Stimulated activated CD4-positive, alpha-beta T cell treated with anti-CD3 and anti-CD28 coated beads, Interleukin-12 subunit alpha, Interleukin-12 subunit beta, amount 100 ng/mL, for 48 hours (primary cell): ENCODE measurements at places on chromosomes 16 and 17.
A peak's percentile ranks its signal among the peaks of the same experiment; 100 is the strongest.

GRCh38 chr16:12876778-12877177 is 24.6 kb upstream of the SHISA9 start:
- DNase-seq, result no peak

GRCh38 chr17:62966426-62967204 is 580 bp downstream of the TANC2 start:
- no peak for DNase-seq

GRCh38 chr16:12674071-12674470 is 129.6 kb downstream of the CPPED1 start:
- DNase-seq, result no peak

DNA sequence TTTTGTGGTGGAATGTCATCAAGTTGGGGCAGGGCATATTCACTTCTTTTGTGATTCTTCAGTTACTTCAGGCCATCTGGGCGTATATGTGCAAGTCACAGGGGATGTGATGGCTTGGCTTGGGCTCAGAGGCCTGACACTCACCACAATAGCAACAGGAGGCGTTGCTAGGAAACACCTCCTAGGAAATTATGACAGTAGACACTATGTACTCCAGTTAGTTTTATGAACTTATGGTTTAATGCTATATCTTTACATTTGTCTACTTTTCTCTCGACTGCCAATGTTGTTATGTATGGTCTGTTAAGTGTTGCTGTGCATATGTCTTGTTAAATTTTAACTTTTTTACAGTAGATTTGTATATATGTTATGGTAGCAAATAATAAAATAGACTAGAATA is 788.7 kb upstream of the GOT2 start:
- DNase-seq, result no peak

- no peak for DNase-seq
These were observed 60.6 kb downstream of the SCNN1B start for GRCh38 chr16:23362460-23363317.

- DNase-seq, result no peak
These were observed 20.2 kb downstream of the TSPOAP1 start for GRCh38 chr17:58308173-58308984.

- DNase-seq, result no peak
These were observed 35.2 kb upstream of the CAPN15 start for GRCh38 chr16:492211-492875.

- DNase-seq, result no peak
These were observed 33.5 kb downstream of the ADAM11 start for GRCh38 chr17:44792276-44792675.

GRCh38 chr17:4176808-4177472 is 33.9 kb downstream of the CYB5D2 start:
- peak; percentile 15 for DNase-seq

GRCh38 chr17:40338058-40338457 is 26.5 kb downstream of the GJD3 start:
- DNase-seq, result no peak

DNA sequence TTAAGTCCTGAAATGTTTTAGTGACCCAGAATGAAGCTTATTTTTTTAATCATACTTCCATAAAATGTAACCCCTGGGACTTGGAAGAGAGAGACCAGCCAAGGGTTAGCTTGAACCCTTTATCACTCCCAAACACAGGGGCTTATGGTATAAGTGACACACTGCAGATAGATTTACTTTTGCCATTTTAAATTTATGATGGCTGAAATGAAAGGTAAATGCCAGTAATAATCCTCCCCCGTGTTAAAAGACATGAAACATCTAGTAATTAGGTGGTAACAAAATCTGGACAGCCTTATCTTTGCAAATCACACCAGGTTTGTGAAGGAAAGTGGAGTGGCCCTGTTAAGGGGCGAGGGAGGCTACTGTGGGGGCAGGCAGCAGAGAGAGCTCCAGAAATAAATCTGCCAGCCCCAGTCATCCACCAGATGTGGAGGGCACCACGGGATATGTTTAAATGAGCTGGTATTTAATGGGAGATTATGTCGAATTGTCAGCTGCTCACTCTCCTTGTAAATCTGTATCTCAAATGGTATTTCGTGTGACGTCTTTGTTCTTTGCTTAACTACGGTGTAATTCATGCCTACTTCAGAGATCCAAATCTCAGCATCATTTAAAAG is 326.5 kb downstream of the WWOX start:
- no peak for DNase-seq

GRCh38 chr16:74627506-74628220 is 20.7 kb upstream of the GLG1 start:
- no peak for DNase-seq

GRCh38 chr17:17091856-17092756 is 49.8 kb downstream of the MPRIP start:
- no peak for DNase-seq
